HEK293T (cell line): ENCODE measurements at places on chromosomes 13 and 19.

GRCh38 chr19:246551-246950 is 44.7 kb downstream of the PLPP2 start:
- DNase-seq, result no peak

- no peak for DNase-seq
Observed at GRCh38 chr19:9370738-9371619, 8.2 kb downstream of the ZNF177 start.

- no peak for DNase-seq
Observed at GRCh38 chr19:12913851-12914690, 5.0 kb downstream of the SYCE2 start.

DNA sequence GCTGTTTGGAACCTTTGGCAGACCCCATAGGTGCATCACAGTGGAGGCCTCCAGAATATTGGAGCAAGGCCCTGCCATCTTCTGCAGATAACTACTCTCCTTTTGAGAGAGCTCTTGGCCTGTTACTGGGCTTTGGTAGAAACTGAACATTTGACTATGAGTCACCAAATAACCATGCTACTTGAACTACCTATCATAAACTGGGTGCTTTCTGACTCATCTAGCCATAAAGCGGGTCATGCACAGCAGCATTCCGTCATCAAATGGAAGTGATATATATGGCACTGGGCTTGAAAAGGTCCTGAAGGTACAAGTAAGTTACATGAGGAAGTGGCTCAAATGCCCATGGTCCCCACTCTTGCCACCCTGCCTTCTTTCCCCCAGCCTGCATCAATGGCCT is 782.5 kb upstream of the SLITRK6 start:
- DNase-seq, result no peak

DNA sequence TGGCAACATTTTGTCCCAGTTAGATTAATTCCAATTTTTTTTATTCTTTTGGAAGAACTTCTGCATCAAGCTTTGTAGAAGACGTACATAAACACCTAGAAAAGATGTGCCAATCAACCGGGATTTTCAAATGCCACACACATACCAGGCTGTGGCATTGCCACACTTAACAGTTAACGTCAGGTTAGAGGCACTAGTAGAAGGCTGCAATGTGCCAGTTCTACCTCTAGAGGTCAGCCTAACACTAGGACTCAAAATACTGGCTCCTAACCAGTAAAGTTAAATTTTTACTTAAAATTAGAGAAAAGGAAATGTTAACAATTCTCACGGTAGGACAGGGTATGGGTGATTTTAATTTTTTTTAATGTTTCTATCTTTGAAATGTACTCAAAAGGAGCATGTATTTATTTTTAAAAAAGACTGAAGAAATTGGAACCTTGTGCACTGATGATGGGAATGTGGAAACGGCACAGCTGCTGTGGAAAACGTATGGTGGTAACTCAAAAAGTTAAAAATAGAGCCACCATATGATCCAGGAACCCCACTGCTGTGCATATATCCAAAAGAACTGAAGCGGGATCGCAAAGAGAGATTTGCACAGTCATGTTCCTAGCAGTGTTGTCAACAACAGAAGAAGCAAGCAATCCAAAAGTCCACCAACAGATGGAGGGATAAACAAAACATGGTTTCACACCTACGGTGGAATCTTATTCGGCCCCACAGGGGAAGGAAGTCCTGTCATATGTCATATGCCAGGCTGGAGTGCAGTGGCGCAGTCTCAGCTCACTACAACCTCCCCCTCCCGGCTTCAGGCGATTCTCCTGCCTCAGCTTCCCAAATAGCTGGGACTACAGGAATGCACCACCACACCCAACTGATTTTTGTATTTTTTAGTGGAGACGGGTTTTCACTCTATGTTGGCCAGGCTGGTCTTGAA is 30.3 kb downstream of the CRYL1 start:
- peak; percentile 34 for DNase-seq

- no peak for DNase-seq
Observed at GRCh38 chr13:25768838-25769237, 283.0 kb downstream of the SHISA2 start.

DNA sequence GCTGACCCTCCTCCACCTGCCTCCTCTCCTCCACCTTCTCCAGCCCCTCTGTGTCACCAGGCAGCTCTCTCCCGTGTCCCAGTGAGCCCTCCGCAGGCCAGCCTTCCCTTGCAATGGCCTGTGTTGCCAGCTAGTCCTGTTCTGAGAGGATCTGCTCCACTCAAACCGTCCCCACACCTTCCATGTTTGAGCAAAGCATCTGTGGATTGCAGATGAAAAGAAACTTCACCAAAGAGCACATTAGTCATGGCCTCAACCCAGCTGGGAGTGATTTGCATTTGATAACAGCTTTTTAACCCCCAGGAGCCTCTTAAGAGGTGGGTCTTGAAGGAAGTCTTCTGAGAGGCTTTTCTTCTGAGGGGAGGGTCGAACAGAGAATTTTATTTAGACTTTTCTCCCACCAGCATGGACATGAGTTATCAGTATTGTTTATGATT is 72.8 kb downstream of the COL4A2 start:
- no peak for DNase-seq

GRCh38 chr13:91714855-91715254 is 316.4 kb downstream of the GPC5 start:
- DNase-seq, result no peak

DNA sequence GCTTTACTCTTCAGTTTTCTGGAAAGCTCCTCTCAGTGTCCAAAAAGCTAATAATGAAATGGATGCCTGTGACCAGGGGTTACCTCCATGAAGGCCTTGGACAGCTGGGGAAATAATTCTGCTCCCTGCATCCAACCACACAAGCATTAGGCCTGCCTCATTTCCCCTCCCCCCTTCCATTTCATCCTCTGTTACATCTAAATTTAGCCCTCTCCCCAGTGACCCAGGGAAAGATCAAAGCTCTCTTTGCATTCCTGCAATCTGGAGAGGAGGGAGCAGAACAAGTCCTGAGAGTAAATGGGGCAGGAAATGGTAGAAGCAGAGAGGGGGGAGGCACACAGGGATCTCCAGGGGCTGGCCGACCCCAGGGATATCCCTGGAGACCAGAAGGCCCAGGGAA is 452.7 kb downstream of the TSHZ3 start:
- no peak for DNase-seq

DNA sequence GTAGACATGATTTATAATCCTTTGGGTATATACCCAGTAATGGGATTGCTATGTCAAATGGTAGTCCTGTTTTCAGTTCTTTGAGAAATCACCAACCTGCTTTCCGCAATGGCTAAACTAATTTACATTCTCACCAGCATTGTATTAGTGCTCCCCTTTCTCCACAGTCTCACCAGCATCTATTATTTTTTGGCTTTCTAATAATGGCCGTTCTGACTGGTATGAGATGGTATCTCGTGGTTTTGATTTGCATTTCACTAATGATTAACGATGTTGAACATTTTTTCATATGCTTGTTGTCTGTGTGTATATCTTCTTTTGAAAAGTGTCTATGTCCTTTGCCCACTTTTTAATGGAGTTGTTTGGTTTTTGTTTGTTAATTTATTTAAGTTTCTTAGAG is 165.1 kb downstream of the PDS5B start:
- DNase-seq, result no peak

DNA sequence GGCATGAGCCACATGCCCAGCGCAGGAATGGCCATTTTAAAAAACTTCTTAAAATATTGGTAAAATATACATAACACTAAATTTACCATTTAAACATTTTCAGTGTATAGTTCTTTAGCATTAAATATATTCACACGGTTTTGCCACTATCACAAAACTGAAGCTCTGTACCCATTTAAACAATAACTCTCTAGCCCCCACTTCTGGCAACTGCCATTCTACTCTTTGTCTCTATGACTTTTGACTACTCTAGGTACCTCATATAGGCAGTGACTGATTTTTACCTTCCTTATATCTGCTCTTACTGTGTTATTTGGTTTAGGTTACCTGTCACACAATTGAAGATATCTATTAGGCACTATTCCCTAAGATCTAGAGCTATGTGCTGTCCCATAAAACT is 2.3 kb upstream of the KBTBD7 start:
- DNase-seq, result no peak

DNA sequence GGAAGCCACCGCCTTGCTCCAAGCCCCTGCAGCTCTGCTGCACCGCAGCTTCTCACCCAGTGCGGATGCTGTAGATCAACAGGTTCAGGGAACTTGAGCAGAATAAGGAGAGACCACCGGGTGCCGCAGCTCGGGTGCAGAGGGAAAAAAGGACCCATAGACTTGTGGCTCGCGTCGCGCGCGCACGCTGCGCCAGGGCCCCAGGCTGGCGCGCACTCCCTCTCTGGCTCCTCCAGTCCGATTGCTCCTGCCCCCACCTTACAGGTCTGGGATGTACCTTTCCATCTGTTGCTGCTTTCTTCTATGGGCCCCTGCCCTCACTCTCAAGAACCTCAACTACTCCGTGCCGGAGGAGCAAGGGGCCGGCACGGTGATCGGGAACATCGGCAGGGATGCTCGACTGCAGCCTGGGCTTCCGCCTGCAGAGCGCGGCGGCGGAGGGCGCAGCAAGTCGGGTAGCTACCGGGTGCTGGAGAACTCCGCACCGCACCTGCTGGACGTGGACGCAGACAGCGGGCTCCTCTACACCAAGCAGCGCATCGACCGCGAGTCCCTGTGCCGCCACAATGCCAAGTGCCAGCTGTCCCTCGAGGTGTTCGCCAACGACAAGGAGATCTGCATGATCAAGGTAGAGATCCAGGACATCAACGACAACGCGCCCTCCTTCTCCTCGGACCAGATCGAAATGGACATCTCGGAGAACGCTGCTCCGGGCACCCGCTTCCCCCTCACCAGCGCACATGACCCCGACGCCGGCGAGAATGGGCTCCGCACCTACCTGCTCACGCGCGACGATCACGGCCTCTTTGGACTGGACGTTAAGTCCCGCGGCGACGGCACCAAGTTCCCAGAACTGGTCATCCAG is 964 bp downstream of the PCDH17 start:
- DNase-seq, result no peak

- no peak for DNase-seq
Observed at GRCh38 chr13:106700439-106700838, 132.5 kb upstream of the ARGLU1 start.

DNA sequence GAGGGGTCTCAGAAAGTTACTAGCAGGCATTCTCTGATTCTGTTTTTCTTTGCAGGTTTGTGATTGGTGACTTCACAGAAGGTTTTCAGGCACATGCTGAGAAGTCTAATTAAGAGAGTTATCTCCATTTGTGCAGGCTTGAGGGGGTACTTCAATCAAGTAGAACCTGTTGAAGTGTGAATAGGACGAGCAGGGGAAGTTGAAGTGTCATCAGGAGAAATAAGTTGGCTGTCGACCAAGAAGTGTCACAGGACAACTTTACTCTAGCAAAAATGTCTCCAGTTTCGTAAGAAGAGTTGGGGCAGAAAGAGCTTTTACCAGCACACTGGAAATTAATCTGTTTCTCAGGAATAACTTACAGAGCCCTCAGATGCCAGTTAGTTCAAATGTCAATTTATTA is 576.5 kb upstream of the SLITRK5 start:
- peak; percentile 28 for DNase-seq
